Heart left ventricle (tissue), 16 donors: ENCODE measurements at places on chromosomes 3 and 15.

- no peak for DNase-seq
Observed at GRCh38 chr3:36095238-36095637, 285.1 kb upstream of the STAC start.

- no peak for DNase-seq
Observed at GRCh38 chr15:57312318-57313133, 63.8 kb upstream of the CGNL1 start.

DNA sequence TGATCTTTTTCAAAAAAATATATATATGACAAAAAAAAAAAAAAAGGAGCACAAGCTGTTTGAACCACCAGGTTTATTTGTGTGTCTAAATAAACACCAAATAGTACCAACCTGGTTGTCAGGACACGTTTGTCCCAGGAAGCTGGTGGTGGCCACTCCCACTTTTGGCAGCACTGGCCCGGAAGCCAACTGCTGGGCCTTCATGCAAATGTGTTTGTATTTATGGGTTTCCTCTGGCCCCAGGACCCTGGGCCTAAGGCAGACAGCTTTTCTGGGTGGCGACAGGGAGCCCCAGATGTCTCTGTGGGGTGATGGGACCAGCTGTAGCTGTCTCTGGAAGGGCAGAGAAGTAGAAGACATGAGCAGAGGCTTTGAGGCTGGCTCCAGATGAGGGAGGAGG, 31.6 kb downstream of the PRKCD start:
- no peak for DNase-seq

- DNase-seq, result no peak
Observed at GRCh38 chr15:61339516-61339915, 110.4 kb upstream of the RORA start.

DNA sequence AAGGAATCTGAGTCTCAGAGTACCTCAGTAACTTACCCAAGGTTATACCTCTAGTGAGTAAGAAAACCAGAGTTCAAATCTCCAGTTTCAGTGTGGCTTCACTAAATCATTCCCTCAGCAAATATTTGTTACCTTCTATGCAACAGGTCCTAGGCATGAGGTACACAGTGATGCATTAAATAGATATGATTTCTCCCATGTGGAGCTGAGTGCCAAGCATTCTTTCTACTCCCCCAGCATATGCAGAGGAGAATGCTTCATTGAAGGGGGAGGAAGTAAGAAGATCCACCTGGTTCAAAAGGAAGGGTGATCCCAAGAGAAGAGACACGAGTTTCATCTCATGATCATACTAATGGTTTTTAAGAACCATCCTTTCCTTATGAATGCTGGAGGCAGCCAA, 6.8 kb upstream of the MTHFS start:
- no peak for DNase-seq

GRCh38 chr3:194132465-194133286, 3.3 kb upstream of the HES1 start:
- no peak for DNase-seq
